AG09309 (cell line): ENCODE measurements at places on chromosomes 4 and X.
A peak's percentile ranks its signal among the peaks of the same experiment; 100 is the strongest.

DNA sequence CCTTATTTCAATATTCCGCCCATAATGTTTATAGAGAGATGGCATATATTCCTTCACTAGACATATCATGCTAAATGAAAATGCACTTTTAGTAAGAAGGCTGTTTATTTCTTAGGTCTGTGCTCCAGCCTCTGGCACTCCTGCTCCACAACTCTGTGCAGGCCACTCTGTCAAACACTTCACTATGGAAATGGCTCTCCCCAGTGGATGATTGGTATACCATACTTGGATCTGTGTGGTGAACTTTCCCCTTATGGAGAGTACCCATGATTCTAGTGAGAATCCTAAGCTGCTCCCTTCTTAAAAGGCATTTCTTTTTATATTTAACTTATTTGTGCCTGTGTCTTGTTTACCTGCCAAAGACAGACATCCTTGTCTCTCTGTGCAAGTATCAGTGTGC lies 480.1 kb upstream of the GALNT7 start:
- DNase-seq, result no peak

DNA sequence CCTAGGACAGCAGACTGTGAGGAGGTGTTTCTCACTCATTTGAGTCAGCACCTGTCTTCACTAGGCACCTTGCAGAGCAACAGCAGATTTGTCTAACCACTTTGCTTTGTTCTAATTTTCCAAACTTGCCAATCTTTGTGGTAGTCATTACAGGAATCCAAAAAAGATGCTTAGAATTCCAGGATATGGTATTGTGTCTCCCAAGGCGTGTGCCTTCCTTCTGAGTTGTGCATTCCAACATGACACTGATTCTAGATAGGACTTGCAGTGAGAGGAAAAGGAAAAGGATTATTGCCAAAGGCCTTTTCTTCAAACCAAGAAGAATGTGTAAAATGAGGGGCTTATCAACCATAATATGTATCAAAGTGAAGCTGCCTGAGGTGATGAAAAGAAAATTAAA lies 126.2 kb downstream of the MAPK10 start:
- no peak for DNase-seq

GRCh38 chrX:38154340-38154739 lies 66.3 kb downstream of the SRPX start:
- DNase-seq, result no peak

- DNase-seq, result peak; percentile 23
These were observed 25.1 kb downstream of the XIAP start for GRCh38 chrX:123884809-123885408.

DNA sequence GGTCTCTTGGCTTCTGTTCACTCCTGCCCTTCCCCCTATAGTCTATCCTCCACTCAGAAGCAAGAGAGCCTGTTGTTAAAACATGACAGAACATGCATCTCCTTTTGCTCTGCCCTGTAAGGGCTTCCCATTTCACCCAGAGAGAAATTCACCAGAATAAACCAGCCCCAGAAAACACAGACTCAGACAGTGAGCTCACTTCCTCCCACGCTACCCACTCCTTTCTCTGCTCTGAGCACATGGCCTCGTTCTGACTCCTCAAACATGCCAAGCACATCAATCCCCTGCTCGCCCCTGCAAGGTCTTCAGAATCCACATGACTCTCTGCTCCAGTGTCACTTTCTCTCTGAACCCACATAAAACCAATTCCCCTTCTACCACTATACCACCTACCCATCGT lies 50.4 kb downstream of the MID1 start:
- DNase-seq, result no peak

- DNase-seq, result no peak
These were observed 109.8 kb upstream of the PCDH7 start for GRCh38 chr4:30610361-30610760.

- no peak for DNase-seq
These were observed 31.5 kb upstream of the RAPGEF2 start for GRCh38 chr4:159071178-159071968.

DNA sequence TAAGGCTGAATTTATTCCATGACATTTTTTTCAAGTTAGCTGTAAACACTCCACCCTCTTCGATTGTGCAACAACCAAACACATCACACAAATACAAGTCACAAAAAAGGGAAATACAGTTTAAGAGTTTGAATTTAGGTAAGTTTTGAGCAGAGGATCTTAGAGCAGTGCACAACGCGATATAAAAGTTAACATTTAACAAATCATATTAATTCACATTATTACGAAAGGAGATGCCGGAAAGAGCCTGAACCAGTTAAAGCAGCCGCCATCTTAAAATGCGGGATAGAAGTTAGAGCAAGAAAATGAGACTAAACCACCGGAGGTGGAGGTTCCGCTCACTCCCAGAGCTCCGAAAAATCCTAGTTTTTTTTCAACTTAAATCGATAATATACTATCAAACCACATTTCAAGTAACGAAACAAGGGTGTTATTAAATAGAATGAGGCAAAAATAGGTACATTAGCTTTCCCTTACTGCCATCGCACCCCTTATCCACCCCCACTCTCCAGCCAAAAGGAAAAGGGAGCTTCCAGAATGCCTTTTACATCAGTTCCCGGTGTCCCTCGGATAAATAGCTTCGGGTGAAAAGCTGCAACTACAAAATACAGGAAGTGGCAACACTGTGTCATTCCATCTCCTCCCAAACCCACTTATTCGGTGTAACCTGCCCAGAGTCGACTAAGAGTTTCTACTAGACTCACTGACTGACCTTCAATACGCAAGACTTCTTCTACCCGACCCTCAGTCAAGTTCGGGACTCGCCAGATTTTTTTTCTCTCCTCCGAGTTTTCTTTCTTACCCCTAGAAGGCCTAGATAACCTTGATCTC lies 1.9 kb downstream of the UBE2D3 start:
- DNase-seq, result no peak

GRCh38 chr4:163673848-163674697 lies 179.6 kb downstream of the TMA16 start:
- no peak for DNase-seq

- no peak for DNase-seq
These were observed 208.8 kb upstream of the CLNK start for GRCh38 chr4:10893395-10893794.

- peak; percentile 8 for DNase-seq
These were observed 331.5 kb downstream of the RPA4 start for GRCh38 chrX:97215186-97215585.

GRCh38 chr4:93317561-93317960 lies 511.0 kb upstream of the ATOH1 start:
- no peak for DNase-seq

DNA sequence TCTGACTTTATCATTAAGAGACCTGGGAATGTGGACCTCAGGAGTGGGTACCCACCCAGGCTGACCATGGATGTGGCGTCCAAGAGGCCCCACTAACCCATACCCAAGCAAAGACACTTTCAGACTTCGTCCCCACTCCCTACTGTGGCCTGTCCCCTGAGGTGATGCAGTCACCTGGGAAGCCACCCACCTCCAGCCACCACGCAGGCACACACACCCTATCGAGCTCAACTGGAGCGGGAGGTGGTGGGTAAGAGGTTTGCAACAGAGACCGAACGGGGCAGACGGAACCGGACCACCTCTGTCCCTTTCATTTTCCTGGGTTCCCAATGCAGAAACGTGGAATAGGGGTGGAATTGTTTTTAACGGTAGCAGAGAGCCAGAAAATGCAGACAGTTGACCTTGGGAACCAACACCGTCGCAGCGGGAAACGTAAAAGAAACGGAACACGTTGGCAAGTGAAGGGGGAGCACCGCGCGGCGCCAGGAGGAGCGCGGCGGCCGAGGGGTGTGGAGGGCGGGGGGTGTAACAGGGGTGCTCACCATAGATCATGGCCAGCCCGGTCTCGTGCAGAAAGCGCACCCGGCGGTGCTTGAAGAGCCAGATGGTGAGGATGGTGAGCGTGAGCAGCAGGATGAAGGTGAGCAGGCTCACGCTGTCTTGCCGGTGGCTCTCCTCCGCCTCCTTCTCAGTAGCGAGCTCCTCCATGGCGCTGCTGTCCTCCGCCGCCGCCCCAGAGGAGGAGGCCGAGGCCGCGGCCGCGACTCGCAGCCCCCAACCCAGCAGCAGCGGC lies 559 bp downstream of the SLC9A7 start:
- no peak for DNase-seq

GRCh38 chr4:71258323-71258722 lies 80.5 kb upstream of the SLC4A4 start:
- no peak for DNase-seq

DNA sequence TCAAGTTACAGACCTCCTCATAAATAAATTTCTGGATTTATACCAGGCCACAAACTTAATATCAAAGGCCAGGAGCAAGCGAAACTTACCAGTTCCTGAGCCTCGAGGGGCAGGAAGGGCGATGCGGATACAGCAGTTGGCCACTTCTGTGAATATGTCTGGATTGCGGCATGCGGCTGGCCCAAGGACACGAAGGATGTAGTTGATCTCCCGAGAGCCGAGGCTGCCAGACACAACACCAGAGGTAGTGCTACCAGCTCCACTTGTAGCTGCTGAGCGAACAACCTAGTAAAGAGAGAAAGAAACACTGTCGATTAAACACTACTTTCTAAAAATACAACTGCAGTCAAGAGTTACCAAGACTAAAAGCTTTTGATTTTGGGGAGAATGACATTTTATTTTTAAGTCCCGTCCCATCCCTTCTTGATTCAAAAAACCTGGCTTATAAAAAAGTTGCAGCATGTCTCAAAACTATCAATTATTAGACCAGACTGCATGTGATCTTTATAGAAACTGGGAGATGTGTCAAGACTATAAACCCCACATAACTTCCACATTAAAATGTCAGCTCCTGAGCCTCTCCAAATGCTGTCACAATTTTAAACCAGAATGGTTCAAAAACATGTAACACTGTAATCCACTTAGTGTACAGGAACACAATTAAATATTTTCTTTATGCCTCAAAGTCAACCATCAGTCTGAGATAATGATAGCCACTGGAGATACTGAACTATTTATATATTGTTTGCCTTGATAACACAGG lies 105.6 kb downstream of the HUWE1 start:
- DNase-seq, result no peak

GRCh38 chr4:101762025-101762424 lies 28.5 kb upstream of the BANK1 start:
- no peak for DNase-seq

DNA sequence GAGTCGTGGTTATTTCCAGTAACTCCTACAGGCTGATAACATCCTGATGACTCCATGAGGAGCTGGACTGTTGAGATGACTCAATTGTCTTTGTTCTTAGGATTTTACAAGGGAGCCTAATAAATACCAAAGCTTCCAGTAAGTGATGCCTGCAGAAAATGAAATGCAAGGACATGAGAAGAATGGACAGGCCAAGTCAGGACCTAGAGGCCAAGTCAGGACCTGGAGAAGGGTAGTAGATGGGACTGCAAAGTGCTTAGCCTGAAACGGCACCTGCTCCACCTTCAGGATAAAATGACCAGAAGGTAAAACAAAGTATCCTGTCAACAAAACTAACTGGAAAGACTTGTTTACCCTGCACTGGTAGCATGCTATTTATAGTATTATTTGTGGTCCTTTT lies 6.4 kb upstream of the SLC10A6 start:
- peak; percentile 84 for DNase-seq

DNA sequence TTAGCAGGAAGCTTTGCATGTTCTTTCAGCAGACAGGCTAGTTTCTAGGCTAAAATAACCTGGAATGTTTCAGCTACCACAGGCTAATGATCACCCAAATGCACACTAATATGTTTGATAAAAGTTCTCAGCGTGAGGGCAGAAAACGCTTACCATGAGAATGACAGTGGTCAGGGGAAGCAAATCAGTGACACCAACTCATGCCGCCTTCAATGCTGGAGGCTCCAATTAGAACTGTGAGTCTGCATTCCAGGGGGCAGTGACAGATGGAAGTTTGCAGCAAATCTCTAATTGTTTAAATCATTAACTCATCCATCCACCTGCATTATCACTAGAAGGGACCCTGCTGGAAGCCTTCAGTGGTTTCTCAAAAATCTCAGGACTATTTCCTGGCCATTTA lies 43.2 kb downstream of the ANOS1 start:
- no peak for DNase-seq

DNA sequence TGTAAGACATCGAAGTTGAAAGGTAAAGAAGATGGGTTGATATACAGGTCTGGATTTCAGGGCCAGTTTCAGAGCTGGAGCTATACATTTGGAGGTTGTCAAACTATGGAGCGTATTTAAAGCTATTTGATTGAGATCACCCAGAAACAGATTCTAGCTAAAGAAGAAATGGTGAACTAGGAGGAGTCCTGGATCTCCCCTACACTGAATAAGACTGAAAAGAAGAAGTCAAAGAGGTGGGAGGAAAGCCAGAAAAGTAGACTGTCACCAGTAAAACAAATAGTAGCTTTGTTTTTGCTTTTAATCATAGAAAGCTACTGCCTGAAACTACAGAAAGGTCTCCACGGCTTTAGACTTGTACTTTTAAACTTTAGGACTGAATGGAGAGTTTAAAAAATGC lies 5.0 kb upstream of the NDP start:
- DNase-seq, result no peak

GRCh38 chr4:169015186-169015623 lies 5.2 kb upstream of the CBR4 start:
- DNase-seq, result no peak

DNA sequence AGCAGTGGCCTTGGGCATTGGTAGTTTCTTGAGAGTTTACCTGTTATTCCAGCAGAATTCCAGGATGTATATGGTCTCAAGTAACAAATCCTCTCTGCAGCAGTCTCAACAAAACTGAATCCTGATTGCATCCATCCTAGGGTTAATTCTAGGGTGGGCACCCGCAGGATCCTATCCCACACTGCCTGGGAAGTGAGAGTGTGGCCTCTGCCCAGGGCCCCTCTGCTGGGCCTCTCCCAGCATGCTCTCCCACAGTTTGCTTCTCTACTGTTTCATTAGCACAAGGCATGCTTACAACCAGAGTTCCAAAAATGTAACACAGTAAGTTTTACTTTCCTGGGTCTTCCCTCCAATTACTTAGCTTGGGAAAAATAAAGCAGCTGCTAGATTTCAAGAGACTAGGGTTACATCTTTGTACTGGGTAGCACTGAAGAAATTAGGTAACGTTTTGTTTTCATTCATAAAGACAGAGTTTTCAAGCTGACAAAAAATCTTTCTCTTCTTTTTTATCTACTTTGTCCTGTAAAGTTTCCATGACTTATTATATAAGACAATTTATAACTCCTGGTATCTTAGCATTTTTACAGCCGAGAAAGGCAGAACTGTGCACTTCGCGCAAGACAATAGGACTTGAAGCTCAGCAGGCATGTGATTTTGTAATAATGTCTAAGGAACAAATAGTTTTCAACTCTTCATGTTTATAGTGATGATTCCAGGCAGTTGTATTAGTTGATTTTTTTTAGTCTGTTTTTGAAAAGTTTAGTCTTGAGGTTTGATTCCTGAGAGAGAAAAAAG lies 131.2 kb upstream of the PCDH18 start:
- no peak for DNase-seq

- no peak for DNase-seq
These were observed 7.5 kb upstream of the ACSL1 start for GRCh38 chr4:184833046-184833838.

- no peak for DNase-seq
These were observed 274.7 kb downstream of the CFAP299 start for GRCh38 chr4:80610199-80610598.

DNA sequence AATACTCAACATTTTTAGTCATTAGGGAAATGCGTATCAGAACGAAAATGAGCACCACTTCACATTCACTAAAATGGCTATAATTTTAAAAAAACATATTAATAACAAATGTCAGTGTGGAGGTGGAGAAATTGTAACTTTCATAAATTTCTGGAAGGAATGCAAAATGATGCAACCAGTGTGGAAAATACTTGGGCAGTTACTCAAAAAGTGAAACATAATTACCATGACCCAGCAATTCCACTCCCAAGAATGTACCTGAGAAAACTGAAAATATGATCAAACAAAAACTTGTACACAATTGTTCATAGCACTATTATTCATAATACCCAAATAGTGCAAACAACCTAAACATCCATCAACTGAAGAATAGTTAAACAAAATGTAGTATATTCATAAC lies 76.1 kb upstream of the FAM241A start:
- DNase-seq, result no peak
